ENCODE measurements at places on chromosomes 5 and 9.

- no peak for DNase-seq
These were observed 129.0 kb upstream of the ALDH1B1 start for GRCh38 chr9:38263532-38263931.

GRCh38 chr5:78755822-78756429 lies 107.4 kb upstream of the LHFPL2 start:
- DNase-seq, result no peak

- DNase-seq, result no peak
These were observed 52.8 kb downstream of the GDA start for GRCh38 chr9:72202009-72202408.

DNA sequence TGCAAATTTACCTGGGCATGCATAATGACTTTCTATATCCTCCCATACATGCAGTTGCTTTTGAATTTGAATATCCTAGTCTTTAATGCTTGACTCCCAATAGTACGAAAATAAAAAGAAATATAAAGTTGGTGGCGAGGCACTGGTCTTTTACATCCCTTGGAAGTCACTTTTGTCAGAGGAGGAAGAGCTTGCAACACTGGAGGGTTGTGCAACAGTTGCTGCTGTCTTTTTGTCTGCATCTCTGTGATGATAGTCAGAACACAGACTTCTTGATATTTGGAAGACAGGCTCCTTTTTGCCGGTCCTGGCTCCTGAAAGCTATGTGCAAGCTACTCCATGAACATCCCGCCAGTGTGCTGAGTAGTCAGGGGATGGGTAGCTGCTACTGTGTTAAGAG lies 16.8 kb upstream of the SGCD start:
- no peak for DNase-seq

- DNase-seq, result no peak
These were observed 12.7 kb downstream of the PDGFRB start for GRCh38 chr5:150142959-150143349.

- no peak for DNase-seq
These were observed 45.4 kb upstream of the MYOT start for GRCh38 chr5:137822158-137822764.

- DNase-seq, result no peak
These were observed 7.2 kb upstream of the SFXN1 start for GRCh38 chr5:175471196-175471595.

DNA sequence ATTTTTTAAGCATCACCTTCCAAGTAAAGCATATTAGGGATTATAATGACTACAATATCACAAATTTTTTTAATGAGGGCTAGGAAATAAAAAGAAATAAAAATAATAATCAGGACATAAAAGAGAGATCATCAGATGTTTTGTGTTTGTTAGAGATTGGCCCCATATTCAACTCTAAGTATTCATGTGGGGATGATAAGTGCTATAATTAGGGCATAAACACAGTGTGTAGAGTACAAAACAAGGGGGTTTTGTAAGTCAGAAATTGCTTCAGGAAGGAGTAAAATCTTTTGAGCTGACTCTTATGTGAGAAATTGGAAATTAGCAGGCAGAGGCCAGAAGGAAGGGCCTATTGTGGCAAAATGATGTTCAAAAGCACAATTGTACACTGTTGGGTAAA lies 127.3 kb downstream of the STARD4 start:
- no peak for DNase-seq

DNA sequence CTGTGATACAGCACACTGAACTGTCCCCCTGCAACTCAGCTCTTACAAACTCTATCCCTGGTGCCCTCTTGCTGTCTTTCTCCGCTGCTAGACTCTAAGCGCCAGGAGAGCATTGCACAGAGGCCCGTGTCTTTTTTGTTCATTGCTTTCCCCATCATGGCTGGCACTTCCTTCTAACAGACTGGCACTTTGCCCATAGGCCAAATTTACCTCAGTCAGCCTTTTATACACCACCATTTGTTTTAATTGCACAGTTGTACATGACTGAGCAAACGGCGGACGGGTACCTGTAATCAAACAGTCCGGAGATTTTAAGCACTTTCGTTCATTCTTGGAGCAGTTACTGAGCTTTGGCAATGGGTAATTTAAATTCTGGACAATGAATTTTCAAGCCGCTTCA lies 102.2 kb upstream of the CLINT1 start:
- no peak for DNase-seq

DNA sequence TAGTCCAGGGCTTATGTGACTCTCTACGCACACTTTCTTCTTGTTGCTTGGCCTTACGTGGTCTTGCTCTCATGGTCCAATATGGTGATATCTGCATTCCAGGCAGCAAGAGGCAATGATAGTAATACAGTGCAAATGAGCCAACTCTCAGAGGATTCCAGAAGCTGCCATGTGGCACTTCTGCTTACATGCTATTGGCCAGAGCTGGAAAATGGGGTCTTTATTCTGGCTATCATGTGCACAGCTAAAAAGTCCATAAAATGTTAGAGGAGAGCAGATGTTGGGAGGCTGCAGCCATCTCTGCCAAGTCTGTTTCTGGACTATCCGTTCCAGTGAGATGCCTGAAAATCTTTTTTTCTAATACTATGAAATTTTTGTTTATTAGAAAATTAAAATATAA lies 2.9 kb upstream of the SEPTIN8 start:
- DNase-seq, result no peak

- DNase-seq, result no peak
These were observed 97.5 kb upstream of the SHB start for GRCh38 chr9:38166501-38166900.

- no peak for DNase-seq
These were observed 180.5 kb downstream of the CRB2 start for GRCh38 chr9:123536455-123536868.

GRCh38 chr9:110999379-110999778 lies 38.9 kb downstream of the LPAR1 start:
- no peak for DNase-seq

DNA sequence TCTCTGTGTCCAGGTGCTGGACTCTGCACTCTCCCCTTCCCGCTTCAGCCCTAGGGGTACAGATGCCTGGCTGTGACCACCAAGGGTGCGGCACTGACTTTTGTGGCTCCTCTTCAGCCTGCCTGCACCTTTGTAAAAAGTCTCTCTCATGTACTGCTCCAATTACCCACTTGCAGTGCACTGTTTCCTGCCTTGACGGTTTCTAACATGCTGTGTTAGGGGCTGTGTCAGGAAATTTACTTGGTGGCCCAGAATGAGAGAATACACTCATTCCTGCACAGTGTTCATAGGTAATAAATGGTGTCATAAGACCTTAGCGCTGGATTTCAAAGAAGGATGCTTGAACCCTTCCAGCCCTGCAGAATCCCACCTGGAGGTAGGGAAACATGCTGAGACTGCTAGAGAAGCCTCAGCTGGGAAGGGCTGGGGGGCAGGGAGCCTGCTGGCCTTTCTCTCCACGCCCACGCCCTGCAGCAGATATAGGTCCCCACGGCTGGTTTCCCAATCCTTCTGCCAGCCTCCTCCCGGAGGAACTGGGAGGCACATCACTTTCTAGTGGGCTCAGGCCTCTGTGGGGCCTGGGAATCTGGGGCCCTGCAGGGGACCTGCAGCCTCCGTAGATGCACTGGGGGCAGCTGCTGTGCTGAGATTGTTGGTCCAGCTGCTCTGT lies 17.6 kb upstream of the HRH2 start:
- no peak for DNase-seq

GRCh38 chr9:124074746-124075145 lies 63.2 kb downstream of the LHX2 start:
- no peak for DNase-seq

DNA sequence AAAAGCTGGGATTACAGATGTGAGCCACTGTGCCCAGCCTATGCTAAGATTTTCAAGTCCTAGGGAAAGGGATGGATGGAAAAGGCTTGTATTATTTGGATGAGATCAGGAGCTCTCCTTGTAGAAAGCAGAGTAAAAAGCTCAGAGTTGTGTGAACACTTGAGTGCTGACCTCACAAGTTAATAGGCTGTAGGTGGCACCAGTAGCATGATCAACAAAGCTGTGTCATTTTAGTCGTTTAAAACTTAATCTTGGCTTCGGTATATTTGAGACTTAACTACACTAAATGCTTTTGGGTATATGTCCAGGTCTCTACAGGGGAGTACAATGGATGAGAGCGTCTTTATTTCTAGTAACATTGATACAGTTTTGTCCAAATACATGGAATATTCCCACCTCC lies 264.2 kb downstream of the TMEM38B start:
- DNase-seq, result no peak

- DNase-seq, result no peak
These were observed 91.3 kb downstream of the PRRT1B start for GRCh38 chr9:131636593-131636992.

DNA sequence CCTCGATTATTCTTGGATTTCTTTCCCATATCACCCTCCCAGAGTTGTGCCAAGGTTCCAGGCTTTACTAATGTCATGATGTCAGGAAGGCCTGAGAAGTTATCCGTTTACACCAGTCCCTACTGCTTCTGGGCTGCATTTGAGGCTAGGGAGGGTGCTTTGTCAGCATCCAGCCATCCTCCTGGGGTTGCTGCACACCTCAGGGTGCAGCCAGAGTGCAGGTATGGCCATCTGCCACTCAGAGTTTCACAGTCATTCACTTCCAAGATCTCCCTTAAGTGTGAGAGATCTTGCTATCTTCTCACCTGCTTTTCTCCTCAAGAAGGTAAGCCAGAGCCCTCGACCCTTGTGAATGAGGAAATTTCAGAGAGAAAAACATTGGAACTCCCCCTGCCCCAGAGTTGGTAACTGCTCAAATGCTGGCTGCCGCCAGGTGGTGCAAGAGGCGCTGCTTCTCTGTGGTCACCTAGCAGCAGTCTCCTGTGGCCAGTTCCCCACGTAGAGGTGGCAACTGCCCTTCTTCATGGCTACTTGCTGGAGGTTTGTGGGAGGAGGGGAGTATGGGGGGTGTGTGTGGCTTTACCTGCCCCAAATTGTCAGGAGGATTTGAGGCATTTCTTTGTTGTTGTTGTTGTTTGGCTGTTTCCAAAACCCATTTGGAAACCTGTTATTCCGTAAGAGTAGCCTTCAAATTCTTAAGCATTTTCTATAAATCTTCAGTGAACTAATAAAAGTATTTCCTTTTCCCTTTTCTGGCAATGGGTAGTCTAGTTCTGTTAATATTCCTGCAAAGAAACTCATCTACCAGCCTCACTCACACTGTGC lies 259.6 kb upstream of the DMRT1 start:
- no peak for DNase-seq
